ENCODE measurements at places on chromosomes 3 and 15.

GRCh38 chr3:43582866-43583265 lies 38.9 kb downstream of the ANO10 start:
- no peak for DNase-seq

GRCh38 chr15:75663931-75664421 lies 16.3 kb downstream of the SNX33 start:
- no peak for DNase-seq

DNA sequence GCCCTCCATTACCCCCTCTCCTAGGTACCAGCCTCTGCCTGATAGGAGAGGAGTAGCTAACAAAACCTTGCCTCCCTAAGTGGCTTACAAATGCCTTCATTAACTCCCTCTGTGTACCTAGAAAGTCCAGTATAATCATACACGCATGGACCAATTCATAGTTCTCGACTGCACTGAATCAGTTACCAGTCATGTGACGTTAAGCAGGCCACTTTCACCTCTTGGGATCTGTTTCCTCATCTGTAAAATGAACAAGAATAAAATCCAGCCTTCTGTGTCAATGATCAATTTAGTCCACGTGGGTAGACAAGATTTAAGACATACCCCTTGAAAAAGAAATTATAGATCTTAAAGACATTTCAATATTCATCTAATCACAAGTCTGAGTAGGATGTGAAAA lies 72.2 kb downstream of the TRIM69 start:
- DNase-seq: no peak

DNA sequence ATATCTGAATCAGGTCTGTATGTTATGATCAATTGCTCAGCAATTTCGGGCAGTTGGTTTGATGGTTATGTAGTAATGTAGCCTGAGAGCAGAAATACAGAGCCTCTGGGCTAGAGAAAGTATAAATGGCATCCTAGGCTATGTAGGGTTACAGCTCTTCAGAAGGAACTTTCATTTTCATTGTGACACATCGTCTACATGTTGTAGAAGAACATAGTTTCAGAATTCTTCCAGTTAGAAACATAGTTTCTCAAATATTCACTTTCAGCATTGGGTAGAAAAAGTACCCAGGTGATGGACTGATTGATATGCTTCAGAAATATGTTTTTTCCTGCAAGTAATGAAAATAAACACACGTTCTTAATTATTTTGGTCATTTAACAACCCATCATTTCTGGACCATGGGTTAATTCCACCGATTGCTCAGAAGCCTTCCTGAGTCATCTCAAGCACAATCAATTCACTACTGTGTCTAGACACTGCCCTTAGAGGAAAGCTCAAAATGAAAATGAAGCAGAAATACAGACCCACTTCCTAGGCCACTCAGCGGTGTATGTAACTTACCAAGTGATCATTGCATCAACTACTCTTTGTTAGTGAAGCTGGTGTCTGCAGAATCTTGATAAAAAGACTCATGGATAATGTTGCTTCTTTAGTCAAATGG lies 88.8 kb upstream of the TSEN2 start:
- peak; percentile 46 for DNase-seq

GRCh38 chr15:91308199-91308598 lies 208.1 kb downstream of the SV2B start:
- no peak for DNase-seq

- no peak for DNase-seq
Observed at GRCh38 chr3:194246709-194247349, 104.3 kb downstream of the CPN2 start.

- no peak for DNase-seq
Observed at GRCh38 chr3:39381432-39381831, 1.7 kb upstream of the SLC25A38 start.

GRCh38 chr15:56653787-56654186 lies 79.5 kb downstream of the ZNF280D start:
- DNase-seq: no peak

- DNase-seq: no peak
Observed at GRCh38 chr15:22827125-22827524, 11.3 kb upstream of the NIPA2 start.

GRCh38 chr15:47846128-47846868 lies 129.0 kb downstream of the SEMA6D start:
- no peak for DNase-seq

- no peak for DNase-seq
Observed at GRCh38 chr3:126537116-126537729, 13.3 kb downstream of the CHST13 start.

DNA sequence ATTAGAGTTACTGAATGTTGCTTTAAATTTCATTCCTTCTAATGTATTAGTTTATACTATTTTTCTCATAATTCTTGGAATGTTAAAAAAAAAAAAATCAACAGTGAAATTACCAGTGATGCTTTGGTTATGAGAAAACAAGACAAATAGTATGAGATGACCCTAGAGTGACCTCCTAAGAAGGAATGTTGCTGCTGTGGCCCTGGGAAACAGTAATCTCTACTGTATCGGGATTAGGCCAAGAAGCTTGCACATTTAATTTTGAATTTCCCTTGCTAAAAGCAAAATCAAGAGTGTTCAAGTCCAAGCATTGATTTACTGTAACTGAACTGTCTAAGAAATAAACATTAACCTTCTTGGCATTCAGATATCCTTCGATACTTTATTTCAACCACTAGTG lies 18.1 kb downstream of the TOPBP1 start:
- no peak for DNase-seq

DNA sequence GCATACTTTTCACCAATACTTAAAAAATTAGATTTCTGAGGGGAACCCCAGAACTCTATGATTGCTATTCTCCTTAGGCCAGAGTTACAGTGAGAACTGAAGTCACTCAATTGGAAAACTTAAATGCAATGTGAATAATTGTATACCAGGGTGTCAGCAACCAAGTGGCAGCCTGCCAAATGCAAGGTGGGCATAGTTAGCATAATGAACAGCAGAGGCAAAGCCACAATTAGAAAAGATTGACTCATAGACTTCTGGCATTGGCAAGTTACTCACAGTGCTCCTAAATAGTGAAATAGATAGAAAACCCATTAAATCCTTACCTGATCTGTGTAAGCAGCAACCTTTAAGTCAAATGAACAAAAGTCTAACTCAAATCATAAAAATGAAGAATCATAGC lies 94.9 kb downstream of the BCHE start:
- no peak for DNase-seq

DNA sequence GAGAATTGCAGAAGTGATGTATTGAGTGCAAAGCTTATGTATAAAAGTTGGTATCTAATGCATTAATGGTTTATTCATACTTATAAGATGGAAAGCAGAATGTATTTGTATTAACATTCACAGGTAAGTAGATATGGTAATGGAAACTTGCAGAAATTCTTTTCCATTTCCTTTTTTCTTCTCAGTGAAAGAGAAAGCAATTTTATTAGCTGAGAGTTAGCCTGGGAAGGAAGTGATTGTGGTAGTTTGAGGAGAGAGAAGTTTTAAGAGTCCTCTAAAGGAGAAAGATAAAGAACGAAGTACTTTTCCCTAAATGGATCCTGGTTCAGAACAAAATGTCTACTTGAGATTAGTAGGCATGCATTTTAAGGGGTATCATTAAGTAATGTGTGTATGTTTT lies 60.1 kb upstream of the OSTN start:
- DNase-seq: no peak

GRCh38 chr15:78394981-78395616 lies 42.9 kb upstream of the IREB2 start:
- no peak for DNase-seq

DNA sequence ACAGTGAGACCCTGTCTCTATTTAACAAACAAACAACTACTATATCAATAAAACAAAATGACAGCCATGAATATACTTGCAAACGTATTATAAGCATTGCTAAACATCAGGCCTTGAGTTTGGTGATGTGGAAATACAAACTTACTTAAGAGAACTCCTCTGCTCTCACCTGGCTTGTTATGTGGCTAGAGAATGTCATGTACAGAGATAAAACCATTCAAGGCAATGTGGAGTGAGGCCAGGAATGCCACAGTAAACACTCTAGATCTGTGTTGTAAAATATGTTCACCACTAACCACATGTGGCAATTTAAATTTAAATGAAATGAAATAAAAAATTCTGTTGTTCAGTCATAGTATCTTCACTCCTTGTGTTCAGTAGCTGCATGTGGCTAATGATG lies 22.7 kb upstream of the RARB start:
- no peak for DNase-seq

- DNase-seq: no peak
Observed at GRCh38 chr3:105967117-105967516, 98.3 kb upstream of the CBLB start.

GRCh38 chr3:184811034-184811433 lies 932 bp upstream of the VPS8 start:
- no peak for DNase-seq

DNA sequence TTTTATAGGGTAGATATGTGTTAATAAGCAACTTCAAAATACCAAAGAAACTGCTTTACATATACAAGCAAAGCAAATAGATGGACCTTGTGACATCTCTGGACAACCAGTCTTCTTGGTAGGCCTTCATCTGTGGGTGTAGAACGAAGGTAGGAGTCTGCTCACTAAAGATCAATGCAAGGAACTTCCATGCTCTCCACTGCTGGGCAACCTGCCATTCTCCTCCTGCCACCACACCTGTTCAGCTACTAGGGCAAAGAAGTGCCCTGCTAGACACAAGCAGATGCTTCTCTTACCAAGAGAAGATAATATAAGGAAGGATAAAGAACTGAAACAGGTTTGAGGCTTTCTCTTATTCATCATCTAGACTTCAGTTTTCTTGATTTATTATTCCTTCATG lies 12.6 kb downstream of the PPARG start:
- DNase-seq: no peak

- no peak for DNase-seq
Observed at GRCh38 chr15:60829416-60829815, 350.5 kb upstream of the ICE2 start.

- DNase-seq: no peak
Observed at GRCh38 chr15:96460106-96460505, 129.6 kb downstream of the NR2F2 start.
